NCI-H2171 (cell line): ENCODE measurements at places on chromosomes 1 and 21.

- no peak for DNase-seq
Observed at GRCh38 chr1:174157157-174157806, 2.0 kb upstream of the RABGAP1L start.

DNA sequence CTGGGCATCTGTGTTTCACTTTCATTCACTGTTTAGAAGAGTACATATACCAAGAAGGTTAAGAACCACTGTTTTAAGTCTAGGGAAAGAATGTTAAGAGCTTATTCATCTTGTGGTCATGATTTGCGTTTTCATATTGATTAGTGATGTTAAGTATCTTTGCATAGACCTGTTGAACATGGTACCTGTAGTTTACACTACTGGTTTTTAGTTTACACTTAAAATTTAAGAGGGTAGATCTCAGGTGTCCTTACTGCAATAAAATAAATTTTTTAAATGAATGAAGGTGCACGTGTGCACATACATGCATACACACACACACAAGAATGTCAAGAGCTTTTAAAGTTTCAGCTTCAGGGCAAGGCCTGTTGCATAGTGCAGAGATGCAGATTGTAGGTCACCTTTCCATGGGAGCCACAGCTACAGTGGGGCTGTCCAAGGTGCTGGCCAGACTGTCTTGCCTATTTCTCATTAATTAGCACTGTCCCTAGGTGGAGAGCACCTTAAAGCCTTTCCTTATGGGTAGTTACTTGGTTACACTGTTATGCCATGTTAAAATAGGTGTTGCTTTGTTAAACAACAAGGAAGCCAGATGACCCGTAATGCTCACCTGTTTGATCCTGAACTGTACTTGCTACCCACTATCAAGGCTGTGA, 543.0 kb upstream of the DAB1 start:
- no peak for DNase-seq

GRCh38 chr1:115648717-115649691, 7.2 kb downstream of the VANGL1 start:
- no peak for DNase-seq

GRCh38 chr1:192764675-192765074, 44.2 kb upstream of the RGS2 start:
- no peak for DNase-seq

- DNase-seq, result no peak
Observed at GRCh38 chr21:26708223-26708800, 135.2 kb upstream of the CYYR1 start.

GRCh38 chr1:9853249-9853595, 29.5 kb upstream of the CLSTN1 start:
- DNase-seq, result no peak

GRCh38 chr1:19368964-19369363, 56.8 kb downstream of the SLC66A1 start:
- no peak for DNase-seq

DNA sequence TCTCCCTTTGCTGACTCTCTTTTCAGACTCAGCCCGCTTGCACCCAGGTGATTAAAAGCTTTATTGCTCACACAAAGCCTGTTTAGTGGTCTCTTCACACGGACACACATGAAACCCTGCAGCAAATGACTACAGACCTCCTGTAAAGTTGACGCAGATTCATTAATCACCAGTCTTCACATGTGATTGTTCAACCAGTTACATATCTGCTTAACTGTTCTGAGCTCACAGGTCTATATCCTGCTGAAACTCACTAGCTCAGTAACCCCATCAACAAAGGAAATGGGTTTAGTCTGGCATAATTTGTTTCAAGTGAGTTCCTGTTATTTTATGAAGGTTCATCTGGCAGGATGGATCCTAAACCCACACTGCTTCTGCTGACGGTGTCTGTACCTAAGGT, 68.4 kb upstream of the GJA8 start:
- DNase-seq, result no peak

- DNase-seq, result no peak
Observed at GRCh38 chr1:172530000-172530399, 3.0 kb upstream of the SUCO start.

- peak; percentile 66 for DNase-seq
Observed at GRCh38 chr1:150922519-150922975, 3.6 kb upstream of the SETDB1 start.

DNA sequence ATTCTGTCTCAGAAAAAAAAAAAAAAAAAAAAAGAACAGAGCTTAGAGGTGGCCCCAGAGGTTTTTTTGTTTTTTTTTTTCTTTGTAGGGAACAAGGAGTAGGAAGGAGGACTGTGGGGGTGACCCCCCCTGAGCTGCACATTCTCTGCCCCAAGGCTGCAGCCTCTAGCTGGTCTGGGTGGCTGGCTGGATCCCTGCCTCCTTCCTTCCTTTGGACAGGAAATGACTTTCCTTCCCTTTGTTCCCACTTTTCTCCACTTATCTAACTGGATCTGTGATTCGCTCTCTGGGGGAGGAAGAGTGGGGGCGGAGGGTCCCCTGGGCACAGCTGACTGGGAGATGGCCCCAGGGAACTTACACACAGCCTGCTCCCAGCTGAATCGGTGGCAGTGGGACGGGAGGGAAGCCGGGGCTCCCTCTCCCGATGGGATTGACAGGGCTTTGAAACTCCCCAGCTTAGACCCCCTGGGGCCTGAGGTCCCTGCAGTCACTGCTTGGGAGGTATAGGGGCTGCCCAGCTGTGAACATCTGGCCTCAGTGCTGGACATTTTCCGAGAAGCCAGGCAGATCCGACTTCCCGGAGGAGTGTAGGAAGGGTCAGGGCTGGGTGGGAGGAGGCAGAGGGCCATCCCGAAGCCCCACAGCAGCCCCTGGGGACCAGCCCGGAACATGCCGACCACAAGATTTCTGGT, 2.1 kb downstream of the FBLIM1 start:
- DNase-seq, result no peak

DNA sequence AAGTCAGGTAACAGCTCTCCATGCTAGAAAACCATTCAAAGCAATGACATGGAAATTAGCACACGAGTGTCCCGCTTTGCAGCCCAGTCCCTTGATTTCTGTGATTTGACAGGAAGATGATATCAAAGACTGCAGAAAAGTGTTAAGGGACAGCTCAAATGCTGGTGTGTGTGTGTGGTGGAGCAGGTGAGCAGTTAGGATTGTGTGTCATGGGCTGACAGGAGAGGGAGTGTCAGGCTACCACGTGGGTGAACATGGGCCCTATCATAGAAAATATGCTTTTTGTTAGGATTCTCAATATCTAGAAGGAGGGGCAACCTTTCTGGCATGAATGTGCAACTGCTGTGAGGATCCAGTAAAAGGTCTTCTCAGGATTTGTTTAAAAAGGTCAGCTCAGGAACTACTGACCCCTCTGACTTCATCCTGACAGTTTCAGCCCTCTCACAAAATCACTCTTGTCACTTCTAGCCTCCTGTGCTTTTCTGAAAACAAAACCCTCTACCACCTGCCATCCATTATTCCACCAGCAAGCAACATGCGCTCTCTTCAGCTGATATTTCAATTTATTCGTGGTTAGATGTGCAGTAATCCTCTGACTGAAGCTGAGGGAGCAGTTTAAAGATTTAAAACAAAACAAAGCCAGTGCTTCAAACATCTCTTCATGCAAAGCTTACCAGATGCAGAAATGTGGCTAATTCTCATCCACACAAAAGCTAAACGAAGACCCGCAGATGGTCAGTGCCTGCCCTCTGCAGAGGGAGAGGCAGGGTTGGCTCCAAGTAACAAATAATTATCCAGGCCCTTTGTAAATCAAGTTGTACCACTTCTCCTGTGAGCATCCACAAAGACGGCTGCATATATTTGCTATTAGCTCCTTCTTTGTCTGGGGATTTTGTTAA, 397.9 kb downstream of the PTBP2 start:
- no peak for DNase-seq

- no peak for DNase-seq
Observed at GRCh38 chr1:39354572-39354971, 136.9 kb upstream of the BMP8A start.

DNA sequence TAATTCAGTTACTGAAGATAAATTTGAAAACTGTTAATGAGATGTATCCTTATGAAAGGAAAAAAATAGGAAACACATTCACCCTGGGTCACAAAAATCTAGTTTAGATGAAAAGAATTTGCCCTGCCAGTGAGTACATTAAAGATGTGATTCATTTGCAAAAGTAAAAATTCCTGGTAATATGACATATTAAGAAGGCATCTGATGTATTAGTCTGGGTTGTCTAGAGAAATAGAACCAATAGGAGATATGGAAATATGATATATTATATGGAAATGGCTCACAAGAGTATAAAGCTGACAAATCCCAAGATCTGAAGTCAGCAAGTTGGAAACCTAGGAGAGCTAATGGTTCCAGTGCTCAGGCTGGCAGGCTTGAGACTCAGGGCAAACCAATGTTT, 153.8 kb downstream of the MRPL39 start:
- no peak for DNase-seq

GRCh38 chr1:31366796-31367195, 6.1 kb downstream of the FABP3 start:
- DNase-seq, result no peak

DNA sequence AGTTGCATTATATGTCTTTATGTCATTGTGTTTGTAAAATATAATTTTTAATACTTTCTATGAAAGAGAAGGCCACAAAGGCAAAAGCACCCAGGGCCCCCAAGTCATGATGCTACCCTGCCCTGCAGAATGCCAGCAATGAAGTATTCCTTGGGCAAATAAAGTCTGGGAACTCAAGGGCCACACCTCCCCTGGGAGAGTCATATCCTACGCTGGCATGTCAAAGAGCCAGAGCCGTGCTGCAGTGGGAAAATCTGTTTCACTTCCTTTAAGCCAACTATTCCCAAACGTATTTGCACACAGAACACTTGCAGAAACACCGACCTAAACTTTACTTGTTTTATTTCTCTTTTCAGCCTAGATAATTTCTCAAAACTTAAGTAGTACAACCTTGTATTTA, 98.4 kb upstream of the KAZN start:
- DNase-seq, result no peak

DNA sequence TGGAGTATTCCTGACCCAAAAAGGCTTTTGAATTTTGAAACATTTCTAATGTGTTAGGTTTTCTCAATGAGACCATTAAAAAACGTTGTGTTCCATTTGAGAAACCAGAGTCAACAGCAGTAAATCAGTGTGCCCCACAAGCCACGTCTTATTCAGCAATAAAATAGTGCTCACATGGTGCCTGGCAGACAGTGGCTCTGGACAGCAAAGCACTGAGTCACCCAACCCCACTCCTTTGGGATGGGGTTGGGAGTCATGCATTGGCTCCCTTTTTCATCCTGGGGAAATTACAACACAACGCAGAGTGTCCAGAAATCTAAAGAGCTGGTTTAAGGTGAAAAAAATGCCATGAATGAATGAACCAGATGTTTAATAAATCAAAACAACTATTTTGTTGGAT, 46.5 kb downstream of the KCNJ15 start:
- no peak for DNase-seq

- DNase-seq, result no peak
Observed at GRCh38 chr21:37555672-37556261, 189.2 kb downstream of the DYRK1A start.

GRCh38 chr1:236686815-236687160, 489 bp downstream of the ACTN2 start:
- DNase-seq, result no peak

DNA sequence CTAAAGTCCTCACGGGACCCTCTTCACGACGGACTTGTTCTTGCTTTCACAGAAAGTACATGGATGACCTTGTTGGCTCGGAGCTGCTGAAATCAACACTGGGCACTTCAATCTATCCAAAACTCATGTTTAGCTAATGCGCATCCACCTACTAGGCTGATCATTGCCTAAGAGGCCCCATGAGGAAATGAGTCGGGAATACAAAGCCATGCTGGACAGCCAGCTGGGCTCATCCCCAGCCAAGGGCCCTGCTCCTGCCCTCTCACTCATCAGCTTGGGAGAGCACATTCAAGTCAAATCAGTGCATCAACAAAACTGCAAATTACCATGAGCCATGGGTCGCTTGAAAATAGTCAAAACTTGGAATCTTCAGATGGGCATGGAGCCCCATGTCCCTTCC, 14.8 kb upstream of the HEYL start:
- DNase-seq, result no peak

DNA sequence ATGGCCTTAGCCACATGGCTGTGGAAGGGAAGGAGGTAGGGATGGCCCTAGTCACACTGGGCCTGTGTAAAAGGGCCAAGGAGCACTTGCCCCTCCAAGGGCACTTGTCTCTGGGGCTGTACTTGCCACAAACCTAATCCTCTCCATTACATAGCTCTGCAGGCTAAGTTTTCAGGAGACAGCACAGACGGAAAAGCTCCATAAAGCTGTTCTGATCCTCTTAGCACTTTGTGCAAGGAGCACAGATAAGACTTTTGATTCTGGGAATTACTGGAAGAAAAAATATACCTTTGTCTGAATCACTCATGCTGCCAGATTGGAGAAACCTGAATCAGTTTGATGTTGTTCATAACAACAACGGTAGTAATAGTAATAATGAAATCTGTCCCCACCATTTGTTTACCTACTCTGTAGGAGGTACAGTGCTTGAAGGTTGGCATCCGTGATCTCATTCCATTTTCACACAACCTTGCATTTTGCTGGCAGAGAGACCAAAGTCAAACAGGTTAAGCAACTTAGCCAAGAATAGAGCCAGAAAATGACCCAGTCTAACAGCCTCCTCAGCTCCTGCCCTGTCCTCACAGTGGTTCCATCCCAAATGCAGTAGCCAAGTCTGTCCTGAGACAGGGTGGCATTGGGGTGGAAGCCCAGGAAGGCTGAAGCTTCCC, 207.1 kb downstream of the ROR1 start:
- no peak for DNase-seq
